ENCODE measurements at places on chromosomes 5 and 9. TPM values are rescaled to one million over a fixed set of nuclear protein-coding genes. Genes with fewer than 3 reads are reported as not detected.

The PIP5K1B gene
- 19.9 TPM for total RNA-seq

The DDX41 gene
- 67.1 TPM for total RNA-seq

The GABRB2 gene
- 31.1 TPM for total RNA-seq

The SLCO6A1 gene
- not detected for total RNA-seq

Measured in spinal cord (tissue), 10 donors.